Foreskin keratinocyte (primary cell): ENCODE measurements at places on chromosomes 16 and 17. TPM values are rescaled to one million over a fixed set of nuclear protein-coding genes. Genes with fewer than 3 reads are reported as not detected.

CCL7 gene
- not detected in 2 replicates for total RNA-seq

TBC1D3E gene
- total RNA-seq: not detected in 2 replicates

TBC1D3 gene
- total RNA-seq: 1.8 TPM in 1 of 2 replicates, not detected in the other

DNAH3 gene
- total RNA-seq: 0.07 and 0.10 TPM in 2 replicates

SPNS2 gene
- total RNA-seq: 0.31 and 0.35 TPM in 2 replicates

AOC3 gene
- total RNA-seq: 0.14 and 0.24 TPM in 2 replicates

CFAP119 gene
- 4.8 and 7.8 TPM in 2 replicates for total RNA-seq

SSTR5 gene
- total RNA-seq: not detected in 2 replicates

ALOX12B gene
- 0.25 and 0.31 TPM in 2 replicates for total RNA-seq

SKAP1 gene
- not detected in 2 replicates for total RNA-seq

CDRT15 gene
- total RNA-seq: not detected in 2 replicates

PIMREG gene
- total RNA-seq: 18.2 and 28.7 TPM in 2 replicates

KRT31 gene
- total RNA-seq: 5.3 and 27.0 TPM in 2 replicates

LRRC37A gene
- total RNA-seq: 1.1 and 2.3 TPM in 2 replicates

KCNJ2 gene
- 0.10 and 0.28 TPM in 2 replicates for total RNA-seq

MT4 gene
- not detected in 2 replicates for total RNA-seq

PYDC1 gene
- not detected in 2 replicates for total RNA-seq

SGSH gene
- 10.3 and 11.8 TPM in 2 replicates for total RNA-seq

TEKT5 gene
- total RNA-seq: not detected in 2 replicates

SECTM1 gene
- total RNA-seq: 5.0 and 6.6 TPM in 2 replicates

SYCE1L gene
- total RNA-seq: 1.6 and 4.3 TPM in 2 replicates

LPO gene
- not detected in 2 replicates for total RNA-seq
